Kidney epithelial cell (primary cell): ENCODE measurements at places on chromosomes 3 and 15.

GRCh38 chr3:113662824-113663223, 33.6 kb downstream of the USF3 start:
- no peak for DNase-seq

GRCh38 chr3:8678751-8679150, 34.2 kb upstream of the SSUH2 start:
- no peak for DNase-seq

- no peak for DNase-seq
These were observed 30.5 kb downstream of the TLNRD1 start for GRCh38 chr15:81031203-81031602.

- no peak for DNase-seq
These were observed 105.6 kb downstream of the FBLN2 start for GRCh38 chr3:13654330-13655060.

DNA sequence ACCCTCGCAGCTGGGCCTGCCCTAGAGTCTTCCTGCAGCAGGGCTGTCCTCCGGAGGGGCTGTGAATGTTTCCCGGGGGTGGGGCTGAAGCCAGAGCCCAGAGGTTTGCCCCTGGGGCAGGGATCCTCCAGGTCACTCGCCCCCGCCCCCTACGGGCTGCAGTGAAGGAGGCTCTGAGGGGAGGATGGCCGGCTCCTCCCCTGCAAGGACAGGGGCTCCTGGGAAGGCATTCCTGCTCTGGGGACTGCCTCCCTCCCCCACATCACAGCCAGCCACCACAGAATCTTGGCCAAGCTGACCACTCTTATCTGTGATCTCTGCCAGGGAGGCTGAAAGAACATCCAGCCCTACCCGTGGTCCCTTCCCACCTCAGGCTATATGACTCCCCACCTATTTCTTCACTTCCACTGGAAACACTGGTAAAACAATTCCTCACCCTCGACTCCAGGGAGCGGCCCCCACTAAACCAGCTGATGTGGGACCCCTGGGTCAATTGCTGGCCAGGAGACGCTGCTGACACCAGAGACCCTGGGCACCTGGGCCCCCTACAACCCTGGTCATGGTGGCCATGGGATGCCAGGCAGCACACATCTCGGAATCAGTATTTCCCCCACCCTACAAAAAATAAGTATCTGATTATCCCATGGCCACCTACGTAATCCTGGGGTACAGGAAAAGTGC, 66.0 kb downstream of the HMCES start:
- no peak for DNase-seq
